ENCODE measurements at places on chromosomes 12 and 14.

GRCh38 chr14:91185721-91186120 is 58.8 kb downstream of the GPR68 start:
- DNase-seq, result no peak

DNA sequence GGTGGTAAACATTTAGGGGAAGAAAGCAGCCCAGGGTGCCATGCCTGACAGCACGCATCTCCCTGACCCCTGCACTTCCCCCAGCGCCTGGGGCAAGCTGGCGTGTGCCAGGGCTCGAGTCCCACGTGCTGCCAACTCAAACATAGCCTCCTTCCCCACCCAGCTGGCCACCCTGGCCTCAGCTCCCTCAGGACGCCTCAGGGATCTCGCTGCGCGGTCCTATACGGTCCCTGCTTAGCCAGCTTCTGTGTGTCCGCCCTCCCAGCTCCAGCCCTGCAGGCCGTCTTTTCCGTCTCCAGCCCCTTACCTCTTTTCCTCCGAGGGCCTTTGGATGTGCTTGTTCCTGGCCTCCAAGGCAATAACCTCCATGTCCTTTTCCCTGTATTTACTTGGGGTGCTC is 71.0 kb downstream of the TESC start:
- DNase-seq, result no peak

DNA sequence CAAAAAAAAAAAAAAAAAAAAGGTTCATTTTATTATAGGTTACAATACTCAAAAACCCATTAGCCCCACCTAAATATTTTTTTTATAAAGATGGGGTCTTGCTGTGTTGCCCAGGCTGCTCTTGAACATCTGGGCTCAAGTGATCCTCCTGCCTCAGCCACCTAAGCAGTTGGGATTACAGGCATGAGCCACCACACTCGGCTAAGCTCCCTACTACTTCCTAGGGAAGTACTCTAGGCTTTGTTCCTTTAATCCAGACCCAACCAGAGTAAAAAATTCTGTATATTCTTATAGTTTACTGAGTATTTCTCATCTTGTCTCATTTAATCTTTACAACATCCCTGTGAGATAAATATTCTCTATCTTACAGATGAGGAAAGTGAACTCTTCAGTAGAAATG is 50.7 kb downstream of the RBMS2 start:
- DNase-seq, result no peak

DNA sequence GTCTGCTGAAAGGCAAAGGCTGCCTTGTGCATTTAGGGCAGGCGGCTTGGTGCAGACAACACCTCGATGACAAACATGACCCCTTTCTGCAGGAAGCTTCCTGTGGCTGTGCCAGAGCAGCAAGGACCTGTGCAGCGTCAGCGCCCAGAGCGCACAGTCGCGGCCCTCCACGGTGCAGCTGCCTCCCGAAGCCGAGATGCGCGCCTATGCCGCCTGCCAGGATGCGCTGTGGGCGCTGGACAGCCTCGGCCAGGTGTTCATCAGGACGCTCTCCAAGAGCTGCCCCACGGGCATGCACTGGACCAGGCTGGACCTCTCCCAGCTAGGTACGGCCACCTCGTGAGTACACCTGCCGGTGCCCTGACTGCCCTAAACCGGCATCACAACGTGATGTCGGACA is 57.3 kb downstream of the ANKRD9 start:
- no peak for DNase-seq

GRCh38 chr14:99831903-99832685 is 38.9 kb downstream of the EML1 start:
- no peak for DNase-seq

Measured in HT1080 (cell line).